Esophagus muscularis mucosa (tissue), 4 donors: ENCODE measurements at places on chromosomes 5 and 9. TPM values are rescaled to one million over a fixed set of nuclear protein-coding genes. Genes with fewer than 3 reads are reported as not detected.

Gene FOXD4L3
- not detected for total RNA-seq

Gene MTREX
- 63.2 TPM for total RNA-seq

DNA sequence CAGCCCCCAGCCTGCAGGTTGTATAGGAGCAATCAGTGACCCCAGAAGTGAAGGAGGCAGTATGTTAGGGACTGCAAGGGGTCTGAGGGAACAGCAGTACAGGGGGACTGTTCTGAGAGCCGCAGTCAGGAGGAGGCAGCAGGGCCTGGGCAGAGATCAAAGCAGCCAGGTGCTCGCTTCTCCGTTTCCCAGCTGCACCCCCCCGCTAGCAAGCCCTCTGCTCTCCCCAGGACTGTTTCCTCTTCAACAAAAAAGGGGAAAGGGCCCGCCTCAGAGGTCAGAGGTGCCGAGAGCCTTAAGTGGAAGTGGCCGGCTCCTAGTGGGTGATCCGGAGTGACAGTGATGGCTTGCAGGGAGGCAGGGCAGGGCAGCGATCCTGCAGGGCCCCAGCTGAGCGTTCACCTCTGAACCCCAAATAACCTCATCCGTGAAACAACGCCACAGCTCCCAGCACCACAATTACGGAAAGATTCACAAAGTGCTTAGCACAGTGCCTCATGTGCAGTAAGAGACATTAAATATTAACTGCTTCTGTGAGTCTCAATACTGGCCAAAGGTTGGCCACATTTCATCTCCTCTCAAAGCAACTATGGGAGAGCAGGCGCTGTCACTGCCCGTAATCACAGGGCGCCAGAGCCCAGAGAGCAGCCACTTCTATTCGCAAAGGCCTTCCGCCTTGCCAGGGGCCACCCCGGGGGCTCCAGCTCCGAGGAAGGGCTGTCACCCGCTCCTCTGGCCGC is 8.0 kb downstream of the CLPTM1L start:
- H3K4me3 ChIP-seq = no peak overlapping the region
- no peaks in the 10 kb centered on the region for H3K4me1 ChIP-seq
- no peak for DNase-seq
- H3K36me3 ChIP-seq = peaks cover 75% of the 10 kb centered on the region
- H3K27me3 ChIP-seq = no peaks in the 10 kb centered on the region
- H3K27ac ChIP-seq = no peak overlapping the region

- H3K36me3 ChIP-seq = no peaks in the 10 kb centered on the region
- H3K4me1 ChIP-seq = peaks cover 25% of the 10 kb centered on the region
- DNase-seq = no peak
- no peaks in the 10 kb centered on the region for H3K27me3 ChIP-seq
- no peak overlapping the region for H3K27ac ChIP-seq
- no peak overlapping the region for H3K4me3 ChIP-seq
Observed at GRCh38 chr9:127175764-127176163, 53.3 kb upstream of the ANGPTL2 start.

- peaks cover 7% of the 10 kb centered on the region for H3K4me1 ChIP-seq
- no peak overlapping the region for H3K4me3 ChIP-seq
- H3K27me3 ChIP-seq = peaks cover 10% of the 10 kb centered on the region
- H3K27ac ChIP-seq = no peak overlapping the region
- no peak for DNase-seq
Observed at GRCh38 chr5:17185349-17185748, 32.1 kb upstream of the BASP1 start.
